ENCODE measurements at places on chromosomes 7 and 10.

DNA sequence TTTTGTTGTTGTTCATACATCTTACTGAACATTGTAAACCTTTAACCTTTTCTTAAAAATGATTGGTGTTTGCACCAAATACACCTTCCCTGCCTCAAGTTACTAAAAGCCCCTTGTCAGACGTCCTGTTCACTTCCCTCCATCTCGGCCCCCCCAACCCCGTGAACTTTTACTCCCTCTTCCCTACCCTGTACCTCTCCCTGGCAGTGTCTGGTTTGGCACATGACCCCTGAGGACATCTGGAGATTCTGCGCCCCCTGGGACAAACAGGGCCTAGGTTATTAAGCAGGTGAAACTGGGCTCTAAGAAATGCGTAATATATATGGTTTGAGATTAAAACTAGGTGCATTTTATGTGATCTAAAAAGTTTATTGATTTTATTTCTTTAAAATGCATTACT lies 1.4 kb downstream of the PPP2R2D start:
- no peak for DNase-seq

DNA sequence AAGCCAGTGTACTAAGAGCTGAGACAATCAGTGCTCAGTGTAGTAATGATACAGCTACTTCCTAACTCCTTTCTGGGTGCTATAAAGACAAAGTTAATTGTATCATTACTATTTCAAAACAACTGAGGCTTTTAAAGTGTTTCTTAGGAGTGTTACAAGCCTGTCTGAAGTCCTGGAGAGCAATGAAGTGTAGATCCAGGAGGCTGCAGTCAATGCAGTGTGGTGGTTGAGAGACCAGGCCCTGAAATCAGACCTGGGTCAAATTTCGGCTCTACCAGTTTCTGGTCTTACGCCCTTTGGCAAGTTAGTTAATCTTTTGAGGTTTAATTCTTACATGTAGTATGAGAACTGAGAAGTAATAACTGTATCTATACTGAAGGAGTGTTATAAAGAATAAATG lies 387.0 kb downstream of the SDK1 start:
- DNase-seq = no peak

GRCh38 chr7:36232555-36232954 lies 79.5 kb downstream of the EEPD1 start:
- DNase-seq = no peak

- DNase-seq = no peak
Measured at GRCh38 chr10:110777661-110778060, 94.1 kb upstream of the PDCD4 start.

- DNase-seq = no peak
Measured at GRCh38 chr7:7996568-7996967, 28.0 kb downstream of the GLCCI1 start.

DNA sequence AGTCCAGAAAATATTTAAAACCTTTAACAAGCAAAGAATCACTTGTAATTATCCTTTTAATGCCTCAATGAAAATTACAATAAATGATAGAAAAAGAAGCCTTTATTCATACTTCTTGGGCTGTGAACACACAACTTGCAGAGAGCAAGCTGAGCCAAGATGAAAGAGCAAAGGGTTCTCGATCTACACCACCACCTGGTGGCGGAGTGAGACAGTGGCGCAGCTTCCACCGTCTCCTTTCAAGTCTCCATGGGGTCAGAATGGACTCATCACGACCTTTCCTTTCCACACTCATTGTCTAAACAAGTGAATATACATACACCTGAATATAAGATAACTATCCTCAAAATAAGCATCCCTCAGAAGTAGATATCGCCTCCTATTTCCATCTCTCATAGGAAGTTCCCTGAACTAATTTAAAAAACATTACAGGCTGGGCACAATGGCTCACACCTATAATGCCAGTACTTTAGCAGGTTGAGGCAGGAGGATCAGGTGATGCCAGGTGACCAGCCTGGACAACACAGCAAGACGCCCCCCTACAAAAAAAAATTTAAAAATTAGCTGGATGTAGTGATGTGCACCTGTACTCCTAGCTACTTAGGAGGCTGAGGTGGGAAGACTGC lies 40.7 kb downstream of the ATE1 start:
- peak; percentile 58 for DNase-seq

DNA sequence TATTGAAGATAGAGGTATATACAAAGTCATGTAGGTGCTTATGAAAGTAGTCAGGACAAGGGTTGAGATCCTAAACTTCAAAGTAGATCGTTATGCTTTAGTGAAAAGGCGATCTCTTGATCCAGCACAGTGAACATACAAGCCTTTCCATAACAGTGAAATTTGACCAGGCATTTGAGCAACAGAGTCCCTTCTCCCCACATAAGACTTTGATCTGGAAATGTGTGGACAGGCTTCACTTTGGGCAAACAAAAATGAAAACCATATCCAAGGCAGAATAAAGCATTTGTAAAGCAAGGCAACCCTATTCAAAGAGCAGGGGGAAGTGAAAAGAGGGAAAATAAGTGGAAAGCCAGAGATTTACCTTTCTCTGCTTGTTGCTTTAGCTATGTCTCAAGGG lies 311.9 kb upstream of the SORCS1 start:
- no peak for DNase-seq

DNA sequence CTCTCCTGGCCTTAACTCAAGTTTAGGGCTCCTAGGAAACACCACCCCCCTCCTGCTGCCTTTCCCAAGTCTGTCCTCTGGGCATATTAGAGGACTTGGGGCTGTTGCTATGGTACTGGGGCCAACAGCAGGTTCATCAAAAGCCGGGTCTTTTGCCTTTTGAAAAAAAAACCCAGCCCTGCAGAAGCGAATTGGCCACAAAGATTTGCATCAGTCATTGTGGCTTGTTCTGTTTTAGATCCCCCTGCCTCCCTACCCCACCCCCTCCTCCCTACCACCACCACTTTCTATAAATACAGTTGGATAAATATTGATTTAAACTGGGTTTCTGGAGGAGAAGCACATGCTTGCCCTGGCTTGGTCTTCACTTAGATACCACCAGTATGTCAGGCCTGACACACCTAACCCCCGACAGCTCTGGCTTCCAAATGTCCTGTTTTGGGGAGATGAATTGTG lies 7.0 kb downstream of the MXI1 start:
- DNase-seq = no peak

DNA sequence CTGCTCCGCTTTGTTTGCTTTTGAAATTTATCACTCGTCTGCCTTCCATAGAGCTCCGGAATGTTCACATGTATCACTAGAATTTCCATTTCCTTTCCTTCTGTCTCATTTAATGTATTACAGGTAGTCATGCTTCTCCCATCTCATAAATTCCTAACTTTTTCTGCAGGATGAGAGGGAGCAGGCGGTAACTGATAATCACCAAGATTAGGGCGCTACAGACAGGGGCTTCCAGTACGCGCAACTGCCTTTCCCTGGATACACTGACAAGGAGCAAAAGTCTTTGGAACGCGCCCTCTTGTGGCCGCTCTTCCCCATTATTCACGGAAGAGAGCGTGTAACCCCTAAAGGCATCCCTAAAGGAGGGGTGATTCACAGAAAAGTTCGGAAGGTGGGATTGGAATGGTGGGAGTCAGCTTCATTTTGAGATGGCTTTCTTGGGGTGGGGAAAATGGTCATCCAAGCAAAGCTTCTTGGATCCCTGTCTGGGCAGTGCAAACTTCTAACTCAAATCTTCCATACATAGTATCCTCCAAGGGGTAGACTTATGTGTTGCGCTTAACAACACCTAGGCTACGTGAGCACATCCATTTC lies 6.5 kb downstream of the INHBA start:
- DNase-seq = peak; percentile 76

DNA sequence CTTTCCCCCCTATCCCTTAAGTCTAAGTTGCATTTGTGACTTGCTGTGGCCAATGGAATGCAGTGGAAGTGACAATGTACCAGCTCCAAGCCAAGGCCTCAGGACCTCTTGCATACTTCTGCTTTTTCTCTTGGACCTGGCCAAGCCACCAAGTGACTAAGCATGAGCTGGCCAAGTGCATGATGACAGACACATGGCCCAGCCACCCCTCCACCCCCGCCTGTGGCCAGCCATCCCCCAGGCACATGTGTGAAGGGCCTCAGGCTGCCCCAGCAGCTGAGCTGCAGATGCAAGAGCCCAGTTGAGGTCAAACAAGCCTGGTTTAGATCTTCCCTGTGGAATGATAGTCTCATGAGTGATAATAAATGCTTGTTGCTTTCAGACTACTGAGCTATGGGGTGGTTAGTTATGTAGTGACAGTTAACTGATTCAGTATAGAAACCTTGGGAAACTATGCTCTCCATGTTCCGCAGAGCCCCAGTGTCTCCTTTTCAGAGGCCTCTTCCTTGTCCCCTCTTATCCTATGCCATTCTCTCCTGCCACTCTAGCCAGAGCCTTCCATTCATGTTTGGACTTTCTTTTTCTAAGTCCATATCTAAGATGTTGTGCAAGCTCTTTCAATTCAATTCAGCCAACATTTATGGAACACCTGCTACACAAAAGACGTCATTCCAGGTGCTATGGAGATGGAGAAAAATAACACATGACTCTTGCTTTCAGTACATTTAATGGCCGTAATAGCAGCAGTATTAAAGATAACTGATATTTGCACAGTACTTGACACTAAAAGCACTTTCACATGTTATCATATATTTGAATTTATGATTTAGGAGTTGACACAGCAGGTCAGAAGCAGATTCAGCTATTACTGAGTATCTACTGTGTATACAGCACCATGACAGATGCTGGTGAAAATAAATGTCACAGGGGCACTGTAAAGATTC lies 55.5 kb upstream of the LOXL4 start:
- DNase-seq = no peak

GRCh38 chr10:60414111-60414510 lies 24.4 kb upstream of the ANK3 start:
- DNase-seq = no peak

DNA sequence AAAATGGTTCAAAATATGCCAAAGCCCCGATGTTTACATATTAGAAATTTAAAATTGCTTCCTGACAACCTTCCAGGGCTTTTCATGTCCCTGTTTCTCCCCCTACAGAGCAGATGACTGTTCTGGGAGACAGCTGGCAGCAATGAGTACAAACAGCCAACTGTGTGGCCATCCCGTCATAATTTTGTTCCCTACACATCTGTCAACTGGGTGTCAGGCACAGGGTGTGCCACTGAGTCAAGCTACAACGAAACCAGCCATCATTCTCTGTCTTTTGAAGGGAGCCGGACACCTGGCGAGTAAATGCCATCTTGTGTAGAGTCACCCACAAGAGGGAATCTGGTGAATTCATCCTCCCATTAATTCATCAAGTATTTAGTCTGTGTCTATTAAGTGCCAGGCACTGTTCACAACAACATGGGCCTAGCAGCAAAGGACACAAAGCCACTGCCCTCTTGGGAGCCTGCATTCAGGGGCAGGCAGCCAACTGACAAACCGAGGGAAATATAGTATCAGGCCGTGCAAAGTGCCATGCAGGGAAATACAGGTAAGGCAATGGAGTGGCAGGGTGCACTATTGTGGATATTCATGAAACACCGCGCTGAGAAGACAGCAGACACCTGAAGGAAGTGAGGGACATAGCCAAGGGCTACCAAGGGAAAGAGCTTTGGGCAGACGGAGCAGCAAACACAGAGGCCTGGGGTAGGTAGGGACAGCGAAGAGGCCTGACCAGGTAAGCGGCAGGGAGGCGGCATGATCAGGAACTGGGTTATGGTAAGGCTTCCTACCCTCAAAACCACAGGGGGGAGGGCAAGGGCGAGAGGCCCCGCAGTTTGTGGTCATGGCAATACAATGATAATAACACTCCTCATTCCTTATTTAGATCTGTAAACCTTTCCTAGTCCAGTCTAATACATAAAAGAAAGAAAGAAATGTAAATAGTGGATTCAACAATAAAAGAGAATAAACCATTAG lies 213.6 kb downstream of the FAM107B start:
- no peak for DNase-seq

- DNase-seq = peak; percentile 84
Measured at GRCh38 chr7:116802746-116803152, 59.6 kb upstream of the CAPZA2 start.

GRCh38 chr10:12595936-12596576 lies 246.7 kb downstream of the CAMK1D start:
- no peak for DNase-seq

GRCh38 chr10:70462349-70462984 lies 16.1 kb upstream of the PALD1 start:
- no peak for DNase-seq

- DNase-seq = no peak
Measured at GRCh38 chr7:14988941-14989340, 86.4 kb upstream of the DGKB start.

Measured in COLO829 (cell line).